ENCODE measurements at places on chromosomes 3 and 15.

- DNase-seq: peak; percentile 27
Measured at GRCh38 chr3:155352900-155353490, 59.5 kb upstream of the STRIT1 start.

GRCh38 chr15:68557469-68558317 lies 21.1 kb upstream of the CORO2B start:
- no peak for DNase-seq

- DNase-seq: no peak
Measured at GRCh38 chr3:161295325-161295724, 74.2 kb downstream of the NMD3 start.

DNA sequence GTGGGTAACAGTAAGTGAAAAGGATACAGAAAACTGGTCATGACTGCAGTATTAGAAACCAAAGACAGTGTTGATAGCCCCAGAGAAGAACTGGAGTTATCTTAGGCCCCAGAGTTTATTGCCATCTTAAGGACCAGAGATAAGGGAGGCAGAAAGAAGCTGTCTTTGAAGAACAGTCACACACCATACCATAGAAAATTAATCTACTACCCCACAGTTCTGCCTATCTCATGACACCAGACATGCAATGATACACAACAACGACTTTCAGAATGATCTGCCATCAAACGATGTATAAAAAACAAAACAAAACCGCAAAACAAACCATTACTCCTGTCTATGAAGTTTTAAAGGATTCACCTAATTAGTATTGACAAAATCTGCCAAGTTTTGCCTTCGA lies 9.6 kb downstream of the CPOX start:
- DNase-seq: no peak

DNA sequence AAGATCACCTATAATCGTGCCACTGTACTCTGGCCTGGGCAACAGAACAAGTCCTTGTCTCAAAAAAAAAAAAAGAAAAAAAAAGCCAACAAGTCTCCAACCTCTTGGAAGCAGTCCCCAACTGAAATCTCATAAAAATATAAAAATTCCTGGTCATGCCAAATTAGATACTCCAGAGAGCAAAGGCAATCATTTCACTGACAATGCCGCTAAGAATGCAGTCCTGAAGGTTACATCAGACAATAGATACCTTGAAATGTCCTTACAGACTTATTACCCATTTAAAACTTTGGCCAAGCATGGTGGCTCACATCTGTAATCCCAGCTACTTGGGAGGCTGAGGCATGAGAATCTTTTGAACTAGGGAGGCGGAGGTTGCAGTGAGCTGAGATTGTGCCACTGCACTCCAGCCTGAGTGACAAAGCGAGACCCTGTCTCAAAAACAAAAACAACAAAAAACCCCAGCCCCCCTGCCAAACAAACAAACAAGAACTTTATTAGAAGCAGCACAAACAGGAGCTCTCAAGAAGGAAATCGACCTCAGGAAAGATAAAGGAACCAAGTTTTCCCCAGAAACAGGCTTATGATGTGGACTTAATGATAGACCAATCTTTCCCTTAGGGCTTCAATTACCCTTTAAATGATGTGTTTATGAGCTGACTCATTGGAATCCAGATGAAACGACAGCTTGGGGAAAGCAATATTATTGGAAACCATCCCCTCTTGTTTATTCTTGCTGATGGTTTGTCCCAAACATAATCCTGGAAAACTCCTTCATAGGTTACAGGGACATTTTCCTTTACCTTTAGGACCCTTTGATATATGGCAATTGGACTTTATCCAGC lies 53.1 kb upstream of the XCR1 start:
- DNase-seq: no peak

DNA sequence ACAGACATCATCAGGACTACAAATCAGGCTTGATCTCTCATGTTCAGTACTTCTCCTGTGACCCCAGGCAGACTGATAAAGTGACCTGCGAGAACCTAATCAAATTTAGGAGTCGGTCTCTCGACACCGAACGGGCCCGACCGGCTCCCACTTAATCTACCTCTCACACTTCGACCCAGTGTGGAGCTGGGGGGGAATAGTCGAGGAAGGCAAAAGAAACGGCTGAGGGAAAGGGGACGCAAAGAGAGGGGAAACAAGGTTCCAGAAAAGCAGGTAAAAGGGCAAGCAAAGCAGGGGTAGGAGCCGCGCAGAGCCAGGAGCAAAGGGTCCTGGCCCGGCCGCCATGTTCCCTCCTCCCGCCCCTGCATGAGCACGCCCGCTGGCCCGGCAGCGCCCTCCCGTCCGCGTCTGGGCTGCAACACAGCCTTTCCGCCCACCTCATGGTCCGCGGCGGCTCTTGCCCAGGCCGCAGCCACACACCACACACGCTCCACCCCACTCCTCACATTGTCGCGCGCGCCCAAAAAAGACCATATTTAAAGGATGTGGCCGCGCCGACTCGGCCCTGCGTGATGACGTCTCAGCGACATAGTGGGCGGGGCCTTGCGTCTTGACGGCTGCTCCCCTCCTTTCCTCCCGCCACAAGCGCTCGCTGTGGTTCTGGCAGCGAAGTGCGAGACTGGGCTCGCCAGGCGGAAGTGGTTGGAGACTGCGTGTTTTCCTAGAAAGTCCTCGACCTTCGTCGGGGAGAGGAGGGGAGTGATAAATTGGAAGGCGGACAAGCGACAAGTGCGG lies at the start of gene ICE2:
Gene ICE2, minus strand, starts transcription at position 577 of the 795 bp plus-strand sequence. CDS start 1,165 bp downstream, outside the sequence.
- DNase-seq: peak; percentile 95

DNA sequence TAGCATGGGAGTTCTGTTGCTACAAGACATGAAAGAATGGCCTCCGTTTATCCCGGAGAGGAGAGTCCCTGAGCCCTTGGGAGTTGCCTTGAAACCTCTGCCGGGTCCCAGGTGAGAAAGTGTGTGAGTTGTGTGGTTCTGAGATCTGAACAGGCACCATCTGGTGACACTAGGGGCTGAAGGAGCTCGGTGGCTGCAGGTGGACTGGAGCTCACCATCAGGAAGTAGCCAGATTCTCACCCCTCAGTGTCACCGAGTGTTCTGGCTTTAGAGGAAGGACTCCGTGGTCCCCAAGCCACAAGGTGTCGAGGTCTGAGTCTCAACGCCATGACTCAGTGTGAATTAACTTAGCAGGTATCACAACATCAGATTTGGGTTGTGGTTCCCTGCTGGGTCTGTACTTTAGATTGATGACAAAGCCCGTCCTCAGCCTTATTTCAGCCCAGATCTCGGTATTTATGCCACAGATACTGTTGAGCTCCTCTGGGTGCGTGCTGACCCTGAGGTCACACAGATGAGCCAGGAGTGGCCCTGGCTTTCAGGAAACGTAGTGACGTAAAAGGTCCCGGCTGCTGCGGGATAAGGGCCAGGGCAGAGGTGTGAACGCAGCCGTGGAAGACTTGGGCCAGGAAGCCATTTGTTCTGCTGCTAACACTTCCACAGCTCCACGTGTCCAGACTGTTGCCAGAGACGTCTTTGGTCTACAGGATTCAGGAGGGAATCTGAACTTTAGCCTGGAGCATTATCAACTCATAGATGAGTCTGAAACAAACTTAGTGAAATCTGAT lies 54.4 kb downstream of the PGPEP1L start:
- no peak for DNase-seq

GRCh38 chr3:137647179-137647578 lies 116.9 kb upstream of the SOX14 start:
- DNase-seq: no peak

DNA sequence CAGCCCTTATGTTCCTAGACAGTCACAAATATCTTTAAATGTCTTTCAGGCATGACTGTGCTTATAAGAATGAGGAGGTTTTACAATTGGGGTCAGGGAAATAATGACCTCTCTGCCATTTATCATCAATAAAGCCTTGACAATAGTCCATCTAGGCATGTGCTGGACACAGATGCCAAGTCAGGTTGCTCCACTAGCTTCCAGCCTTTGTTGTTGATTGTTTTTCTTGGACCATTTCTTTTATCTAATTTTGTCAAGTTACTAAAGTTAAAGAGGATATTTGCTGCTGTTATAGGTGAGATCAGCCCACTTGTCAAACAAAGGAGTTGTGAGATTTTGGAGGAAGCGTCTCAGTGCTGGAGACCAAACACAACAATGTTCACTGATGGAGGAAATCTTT lies 628.0 kb downstream of the ROBO2 start:
- DNase-seq: no peak

- DNase-seq: peak; percentile 80
Measured at GRCh38 chr3:64187065-64187959, 38.0 kb downstream of the PRICKLE2 start.

DNA sequence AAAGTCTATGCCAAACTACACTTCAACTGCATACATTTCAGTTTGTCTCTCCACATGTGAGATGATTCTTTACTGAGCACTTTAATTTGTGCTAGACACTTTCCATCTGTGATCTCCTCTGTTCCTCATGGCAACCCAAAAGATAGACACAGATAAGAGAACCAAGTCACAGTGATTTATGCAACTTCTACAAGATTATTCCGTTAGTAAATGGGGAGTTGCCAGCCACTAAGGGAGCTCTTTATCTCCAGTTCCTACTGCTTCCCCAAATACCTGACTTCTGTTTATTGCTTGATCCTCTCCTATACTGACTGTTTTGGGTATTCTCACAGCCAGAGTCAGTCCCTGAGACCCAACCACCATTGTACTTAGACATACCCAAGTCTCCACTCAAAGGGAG lies 24.1 kb upstream of the AKAP13 start:
- no peak for DNase-seq

DNA sequence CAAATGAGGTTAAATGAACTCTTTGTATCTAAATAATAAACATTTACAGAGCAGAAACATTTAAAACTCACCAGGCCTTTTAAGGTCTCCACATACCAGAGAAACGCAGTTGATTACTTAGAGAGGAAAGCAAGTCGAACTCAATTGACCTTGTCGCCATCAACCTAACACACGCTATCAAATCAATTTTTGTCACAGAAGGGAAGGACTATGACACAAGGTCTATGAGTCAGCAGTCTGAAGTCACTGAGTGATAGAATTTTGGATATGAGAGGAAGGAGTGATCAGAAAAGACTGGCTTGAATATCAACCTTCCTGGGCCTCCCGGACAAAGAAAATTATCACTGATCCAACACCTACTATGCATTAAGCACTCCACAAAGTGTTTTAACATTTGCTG lies 514.4 kb upstream of the ZNF385D start:
- no peak for DNase-seq

GRCh38 chr3:167913219-167913835 lies 177.8 kb downstream of the SERPINI1 start:
- no peak for DNase-seq

DNA sequence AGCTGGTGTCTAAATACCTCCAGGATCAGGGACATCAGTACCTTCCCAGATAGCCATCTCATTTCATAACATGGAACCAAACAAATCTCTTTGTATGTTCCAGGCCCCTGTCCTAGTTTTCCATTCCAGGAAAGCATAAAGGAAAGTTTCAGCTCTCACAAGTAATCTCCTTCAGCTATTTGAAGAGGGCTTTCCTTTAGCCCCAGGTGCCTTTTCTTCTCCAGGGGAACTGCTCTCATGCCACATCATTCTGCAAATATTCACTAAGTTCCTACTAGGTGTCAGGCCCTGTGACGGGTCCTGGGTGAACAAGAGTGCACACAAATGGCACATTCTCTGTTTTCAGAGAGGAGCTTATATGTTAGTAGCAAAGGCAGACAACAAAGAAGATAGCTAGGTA lies 136.1 kb downstream of the ADAMTS9 start:
- no peak for DNase-seq

GRCh38 chr3:50204804-50205412 lies at the start of gene SLC38A3:
Gene SLC38A3 (plus strand): TSS chr3:50205271. CDS start chr3:50214200, 8,929 bp downstream.
- DNase-seq: peak; percentile 48

DNA sequence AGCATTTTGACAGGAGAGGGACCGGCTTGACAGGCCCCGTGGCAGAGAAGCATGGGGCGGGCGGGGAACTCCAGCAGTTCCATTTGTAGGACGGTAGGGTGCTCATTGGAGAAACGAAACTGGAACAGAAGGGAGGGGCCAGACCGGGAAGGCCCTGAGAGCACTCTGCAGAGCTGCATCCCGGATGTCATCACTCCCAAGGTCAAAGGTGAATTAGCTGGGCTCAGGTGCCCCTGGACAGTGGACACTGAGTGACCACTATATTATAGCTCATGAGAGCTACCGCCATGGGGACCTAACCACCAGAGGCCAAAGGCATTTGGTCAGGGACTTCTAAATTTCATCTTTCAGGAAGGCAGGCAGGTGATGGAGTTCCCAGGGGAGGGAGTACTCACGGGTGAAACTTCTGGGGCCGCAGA lies 7.3 kb downstream of the CSRNP1 start:
- no peak for DNase-seq

- DNase-seq: peak; percentile 55
Measured at GRCh38 chr3:87370007-87370406, 93.6 kb upstream of the POU1F1 start.

- no peak for DNase-seq
Measured at GRCh38 chr3:150811984-150812383, 49.0 kb upstream of the SIAH2 start.

DNA sequence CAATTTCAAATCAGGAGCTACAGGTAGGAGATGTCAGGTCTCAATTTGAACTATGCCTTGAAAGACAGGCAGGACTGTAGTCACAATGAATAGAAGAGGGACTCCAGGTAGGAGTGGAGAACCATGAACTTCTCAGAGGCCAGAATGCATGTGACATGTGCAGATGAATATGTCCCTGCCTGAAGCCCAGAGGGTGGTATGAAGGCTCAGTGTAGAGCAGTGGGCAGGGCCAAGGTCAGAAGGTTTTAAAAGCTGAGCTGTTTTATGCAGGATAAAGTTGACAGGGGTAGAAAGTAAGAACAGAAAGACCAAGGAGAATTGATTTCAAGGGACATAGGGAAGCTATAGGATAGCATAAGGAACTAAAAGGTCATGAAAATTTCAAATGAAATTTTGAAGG lies 30.8 kb downstream of the CLK3 start:
- no peak for DNase-seq

DNA sequence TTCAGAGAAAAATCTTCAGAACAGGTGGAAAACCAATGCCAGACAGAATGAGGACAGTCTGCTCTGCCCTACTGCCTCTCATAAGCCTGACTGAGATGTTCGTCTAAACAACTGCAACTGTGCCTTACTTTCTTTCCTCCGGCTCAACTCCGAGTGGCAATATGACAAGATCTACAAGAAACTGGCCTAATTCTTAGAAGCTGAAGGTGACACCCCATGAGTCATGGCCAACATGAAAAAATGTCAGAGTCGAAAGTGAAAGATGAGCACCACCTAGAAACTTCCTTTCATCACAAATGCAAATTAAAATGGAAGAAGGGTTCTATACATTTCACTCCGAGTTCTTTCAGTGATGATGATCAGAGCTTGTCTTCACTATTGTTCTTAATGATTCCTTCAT lies 12.9 kb downstream of the PCYT1A start:
- no peak for DNase-seq

Data from renal pelvis (tissue), 12 donors.